Type B pancreatic cell (in vitro differentiated cells): ENCODE measurements at places on chromosomes 3 and 15. TPM values are rescaled to one million over a fixed set of nuclear protein-coding genes. Genes with fewer than 3 reads are reported as not detected.

GRCh38 chr3:112134335-112135124 is 1.5 kb upstream of the GCSAM start:
- H3K27me3 ChIP-seq = no peaks in the 10 kb centered on the region
- no peak for DNase-seq
- peaks cover 32% of the 10 kb centered on the region for H3K4me1 ChIP-seq
- H3K27ac ChIP-seq = no peak overlapping the region
- H3K4me3 ChIP-seq = no peak overlapping the region
- no peaks in the 10 kb centered on the region for H3K36me3 ChIP-seq

NR2E3 gene
- total RNA-seq = 0.38 and 0.94 TPM in 2 replicates

KBTBD13 gene
- total RNA-seq = not detected in 2 replicates

- no peak overlapping the region for H3K27ac ChIP-seq
- no peak overlapping the region for H3K4me3 ChIP-seq
- no peaks in the 10 kb centered on the region for H3K36me3 ChIP-seq
- no peak for DNase-seq
- H3K4me1 ChIP-seq = peaks cover 9% of the 10 kb centered on the region
Measured at GRCh38 chr15:91635080-91635479, 218.4 kb upstream of the SLCO3A1 start.

TOPAZ1 gene
- not detected in 2 replicates for total RNA-seq

C3orf70 gene
- total RNA-seq = 1.6 and 4.1 TPM in 2 replicates

DNA sequence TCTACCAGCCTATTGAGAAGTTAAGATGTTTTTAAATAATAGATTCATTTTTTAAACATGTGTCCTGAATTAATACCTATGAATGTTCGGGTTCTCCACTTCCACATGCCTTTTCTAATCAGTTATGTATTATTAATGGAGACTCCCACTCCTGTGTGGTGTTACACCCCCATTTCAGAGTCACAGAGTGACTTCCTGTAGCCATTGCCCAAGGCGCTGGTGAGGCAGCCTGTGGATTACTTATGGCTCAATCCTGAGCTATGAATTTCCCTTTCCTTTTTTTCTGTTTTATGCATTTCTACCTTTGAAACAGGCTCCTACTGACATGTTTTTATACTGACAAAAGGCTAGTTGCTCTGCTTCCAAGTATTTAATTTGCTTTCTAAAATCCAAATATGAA is 162.3 kb downstream of the GABRG3 start:
- H3K27ac ChIP-seq = no peak overlapping the region
- H3K4me1 ChIP-seq = peaks cover 4% of the 10 kb centered on the region
- H3K36me3 ChIP-seq = no peaks in the 10 kb centered on the region
- H3K27me3 ChIP-seq = peaks cover 3% of the 10 kb centered on the region
- DNase-seq = no peak
- no peak overlapping the region for H3K4me3 ChIP-seq

HCN4 gene
- 3.8 and 6.6 TPM in 2 replicates for total RNA-seq

- H3K36me3 ChIP-seq = no peaks in the 10 kb centered on the region
- peaks cover 24% of the 10 kb centered on the region for H3K4me1 ChIP-seq
- peaks cover 2% of the 10 kb centered on the region for H3K27me3 ChIP-seq
Measured at GRCh38 chr3:182797876-182798275, 4.6 kb downstream of the ATP11B start.
